Left ventricle myocardium inferior (tissue), 1 donor: ENCODE measurements at places on chromosomes 12 and 14. TPM values are rescaled to one million over a fixed set of nuclear protein-coding genes. Genes with fewer than 3 reads are reported as not detected.

The KRT74 gene
- 0.14 TPM for total RNA-seq

The NGB gene
- total RNA-seq: not detected

The GLIPR1L1 gene
- not detected for total RNA-seq

- DNase-seq: no peak
These were observed 15.7 kb downstream of the PLEKHG7 start for GRCh38 chr12:92718483-92718990.

GRCh38 chr12:5051334-5051733 is 7.7 kb downstream of the KCNA5 start:
- DNase-seq: no peak
